ENCODE measurements at places on chromosomes 12 and 14.

DNA sequence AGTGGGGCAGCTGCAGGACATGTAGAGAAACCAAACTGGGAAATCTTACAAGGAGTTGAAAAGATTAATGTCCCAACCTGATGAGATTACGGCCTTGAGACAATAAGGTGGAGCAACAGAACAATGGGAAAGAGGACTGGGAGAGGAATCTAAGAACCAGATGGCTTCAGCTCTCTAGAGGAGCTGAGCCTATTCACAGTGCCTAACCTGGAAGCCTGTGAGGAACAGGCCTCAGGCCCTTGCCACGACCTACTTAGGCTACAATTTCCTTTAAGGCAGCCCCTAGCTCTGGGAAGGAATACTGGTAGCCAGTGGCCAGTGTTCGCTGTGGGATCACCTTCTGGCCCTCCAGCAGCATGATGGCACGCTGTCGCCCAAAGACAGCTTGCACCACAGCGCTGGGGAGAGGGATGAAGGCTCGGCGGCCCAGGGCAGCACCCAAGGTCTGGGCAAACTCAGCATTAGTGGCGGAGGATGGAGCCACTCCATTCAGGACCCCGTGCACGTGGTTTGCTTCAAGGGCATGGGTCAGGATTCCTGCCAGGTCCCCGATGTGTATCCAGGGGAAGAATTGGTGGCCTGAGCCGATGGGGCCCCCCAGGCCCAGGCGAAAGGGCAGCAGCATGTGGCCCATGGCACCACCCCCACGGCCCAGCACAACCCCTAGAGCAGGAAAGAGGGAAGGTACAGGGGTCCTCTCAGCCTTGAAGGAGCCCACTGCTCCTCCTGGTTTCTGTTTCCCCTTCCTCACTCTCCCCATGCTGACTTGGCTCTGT is 2.6 kb downstream of the SDR39U1 start:
- DNase-seq, result no peak

DNA sequence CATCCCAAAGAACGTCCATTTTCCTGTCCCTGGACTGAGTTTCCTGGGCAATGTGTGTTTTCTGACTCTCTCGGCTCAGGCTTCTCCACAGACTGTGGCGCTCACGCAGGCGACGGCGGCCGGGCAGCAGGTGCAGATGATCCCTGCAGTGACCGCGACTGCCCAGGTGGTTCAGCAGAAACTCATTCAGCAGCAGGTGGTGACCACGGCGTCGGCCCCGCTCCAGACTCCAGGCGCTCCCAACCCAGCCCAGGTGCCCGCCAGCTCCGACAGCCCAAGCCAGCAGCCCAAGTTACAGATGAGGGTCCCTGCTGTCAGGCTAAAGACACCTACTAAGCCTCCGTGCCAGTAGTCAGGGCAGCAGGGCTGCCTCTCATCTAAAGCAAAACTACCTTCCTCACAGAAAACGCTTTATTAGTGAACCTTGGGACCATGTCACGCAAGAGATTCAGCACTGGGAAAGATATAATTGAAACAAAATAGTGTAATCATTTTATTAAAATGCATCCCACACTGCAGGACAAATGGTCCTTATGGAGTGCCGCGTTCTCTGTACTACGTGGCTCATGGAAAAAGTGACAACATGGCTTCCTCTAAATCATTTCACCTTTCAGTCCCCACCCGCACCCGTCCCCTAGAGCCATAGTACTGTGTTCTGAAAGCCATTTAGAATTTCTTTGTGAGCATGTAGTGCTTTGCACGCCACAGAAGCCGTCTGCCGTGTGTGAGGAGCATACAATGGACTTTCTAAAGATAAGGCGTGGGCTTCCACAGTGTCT is 66.6 kb downstream of the DDX51 start:
- DNase-seq, result no peak

DNA sequence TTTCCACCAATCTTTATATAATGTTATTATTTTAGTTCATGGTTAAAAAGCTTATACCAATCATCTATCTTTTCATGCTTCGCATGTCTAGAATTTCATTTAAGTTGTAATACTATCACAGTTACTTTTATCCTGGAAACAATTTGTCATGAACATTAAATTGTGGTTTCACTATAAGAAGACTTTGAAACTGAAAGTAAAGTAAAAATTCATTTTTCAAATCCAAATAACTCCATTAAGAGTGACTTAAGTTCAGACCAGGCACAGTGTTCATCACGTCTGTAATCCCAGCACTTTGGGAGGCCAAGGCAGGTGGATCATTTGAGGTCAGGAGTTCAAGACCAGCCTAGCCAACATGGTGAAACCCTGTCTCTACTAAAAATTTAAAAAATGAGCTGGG is 12.4 kb downstream of the ESR2 start:
- DNase-seq, result no peak

DNA sequence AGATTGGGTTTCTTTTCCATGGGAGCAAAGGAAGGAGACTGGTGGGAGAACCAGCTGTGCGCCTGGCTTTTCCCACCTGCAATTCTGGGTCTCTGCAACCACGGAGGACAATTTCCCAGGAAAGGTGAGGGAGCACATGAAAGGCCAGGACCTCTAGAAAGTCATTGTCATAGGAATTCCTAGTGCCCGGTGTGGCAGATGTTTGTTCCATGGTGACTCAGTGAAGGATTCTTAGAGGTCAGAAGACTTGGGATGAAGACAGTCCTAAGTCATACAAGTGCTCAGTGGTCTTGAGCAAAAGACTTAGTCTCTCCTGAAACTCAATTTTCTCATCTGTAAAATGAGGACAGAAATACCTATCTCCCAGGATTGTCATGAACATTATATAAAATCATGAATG is 51.3 kb downstream of the KCNA5 start:
- no peak for DNase-seq

GRCh38 chr14:54623279-54624004 is 56.5 kb downstream of the SAMD4A start:
- no peak for DNase-seq

- DNase-seq, result no peak
These were observed 13.9 kb upstream of the ATP2A2 start for GRCh38 chr12:110266980-110267620.

GRCh38 chr12:88299567-88300101 is 157.5 kb downstream of the TMTC3 start:
- peak; percentile 48 for DNase-seq

DNA sequence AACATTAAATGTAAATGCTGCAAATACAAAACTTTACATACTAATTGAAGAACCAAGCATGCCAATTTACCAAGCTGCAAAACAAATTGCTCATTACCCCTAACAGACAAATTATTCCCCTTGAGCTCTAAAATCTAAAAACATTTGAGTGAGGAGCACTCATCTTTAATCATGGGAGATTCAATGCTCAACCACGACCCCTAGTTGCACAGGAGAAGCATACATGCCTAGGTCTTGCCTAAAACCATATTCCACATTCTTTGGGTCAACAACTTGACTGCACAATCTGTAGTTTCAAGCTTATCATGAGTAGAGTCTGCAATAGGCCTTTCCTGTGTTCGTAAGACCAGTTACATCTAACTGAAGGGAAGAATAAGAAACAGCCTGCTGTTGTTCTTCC is 69.7 kb downstream of the MGAT4C start:
- DNase-seq, result peak; percentile 70

DNA sequence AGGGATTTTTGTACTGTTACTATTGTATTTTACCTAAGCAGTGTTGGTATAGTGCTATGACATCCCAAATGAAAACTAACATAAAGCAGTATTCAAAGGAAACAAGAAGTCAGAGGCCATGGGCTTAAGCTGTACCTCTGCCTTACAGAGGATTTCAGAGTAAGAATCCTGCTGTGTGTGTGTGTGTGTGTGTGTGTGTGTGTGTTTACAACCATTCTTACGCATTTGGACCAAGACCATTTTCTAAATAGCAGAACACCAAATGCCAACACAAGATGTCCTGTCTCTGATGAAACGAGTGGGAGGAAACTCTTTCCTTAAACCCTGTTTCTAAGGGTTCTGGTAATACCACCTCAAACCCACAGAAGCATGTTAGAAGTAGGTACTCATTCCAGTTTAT is 64.4 kb downstream of the PPP1R36 start:
- DNase-seq, result no peak

DNA sequence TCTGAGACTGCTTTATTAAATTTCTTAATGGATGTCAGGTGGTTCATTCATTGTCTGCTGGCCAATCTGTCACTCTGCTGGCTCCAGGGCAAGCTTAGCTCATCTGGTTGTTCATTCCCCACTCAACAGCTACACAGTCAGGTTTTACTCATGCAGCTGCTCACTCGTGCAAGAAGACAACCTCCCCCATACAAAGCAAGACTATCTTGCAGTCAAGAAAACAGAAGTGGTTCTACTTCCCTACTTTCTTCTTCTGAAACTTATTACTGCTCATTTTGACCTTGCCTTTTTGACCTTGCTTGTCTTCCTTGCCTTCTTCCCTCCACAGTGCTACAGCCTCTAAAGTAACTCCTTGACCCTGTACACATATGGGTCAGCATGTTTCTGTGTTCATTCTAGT is 277.9 kb downstream of the SSPN start:
- DNase-seq, result no peak

DNA sequence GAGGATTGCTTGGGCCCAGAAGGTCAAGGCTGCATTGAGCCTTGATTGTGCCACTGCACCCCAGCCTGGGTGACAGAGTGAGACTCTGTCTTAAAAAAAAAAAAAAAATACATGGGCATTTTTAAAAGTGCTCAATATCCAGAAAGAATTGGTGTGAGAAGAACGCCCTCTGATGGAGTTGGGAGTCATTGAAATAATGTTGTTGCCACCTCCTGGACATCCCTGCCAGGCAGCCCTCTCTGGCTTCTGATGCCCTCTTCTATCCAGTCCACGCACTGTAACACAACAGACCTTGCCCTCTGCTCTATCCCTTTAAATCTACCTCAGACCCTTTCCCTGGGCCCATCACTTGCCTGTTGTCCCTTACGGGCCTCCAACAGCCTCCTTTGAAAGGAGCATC is 4.9 kb downstream of the PTGDR start:
- peak; percentile 77 for DNase-seq

GRCh38 chr12:92141591-92142121 is 4.0 kb downstream of the BTG1 start:
- no peak for DNase-seq

- no peak for DNase-seq
These were observed 35.7 kb downstream of the FOXN4 start for GRCh38 chr12:109273354-109273753.

DNA sequence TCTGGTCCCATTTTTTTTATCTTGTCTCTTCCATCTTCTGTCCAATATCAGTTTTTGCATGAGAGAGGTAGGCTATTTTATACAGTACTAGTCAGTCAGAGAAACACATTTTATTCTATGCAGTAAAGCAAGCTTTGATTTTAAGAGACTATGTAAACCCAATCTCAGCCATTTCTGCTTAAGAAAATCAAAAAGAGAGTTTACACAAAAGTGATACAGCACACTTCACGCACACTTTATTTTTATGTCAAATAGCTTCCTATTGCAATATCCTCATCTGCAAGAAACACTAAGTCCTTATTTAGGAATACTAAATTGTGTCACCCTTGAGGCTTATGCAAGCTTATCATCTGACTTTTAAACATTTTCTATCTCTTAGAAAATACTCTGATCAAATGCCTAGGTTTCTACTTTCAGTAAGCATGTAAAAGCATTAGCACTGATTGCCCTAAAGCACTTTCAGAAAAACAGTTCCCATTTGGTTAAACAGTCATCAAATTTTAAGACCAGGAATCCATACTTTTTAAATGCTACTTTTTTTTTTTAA is 78.3 kb downstream of the MED13L start:
- no peak for DNase-seq

GRCh38 chr12:52441320-52441911 is 7.2 kb upstream of the KRT75 start:
- no peak for DNase-seq

DNA sequence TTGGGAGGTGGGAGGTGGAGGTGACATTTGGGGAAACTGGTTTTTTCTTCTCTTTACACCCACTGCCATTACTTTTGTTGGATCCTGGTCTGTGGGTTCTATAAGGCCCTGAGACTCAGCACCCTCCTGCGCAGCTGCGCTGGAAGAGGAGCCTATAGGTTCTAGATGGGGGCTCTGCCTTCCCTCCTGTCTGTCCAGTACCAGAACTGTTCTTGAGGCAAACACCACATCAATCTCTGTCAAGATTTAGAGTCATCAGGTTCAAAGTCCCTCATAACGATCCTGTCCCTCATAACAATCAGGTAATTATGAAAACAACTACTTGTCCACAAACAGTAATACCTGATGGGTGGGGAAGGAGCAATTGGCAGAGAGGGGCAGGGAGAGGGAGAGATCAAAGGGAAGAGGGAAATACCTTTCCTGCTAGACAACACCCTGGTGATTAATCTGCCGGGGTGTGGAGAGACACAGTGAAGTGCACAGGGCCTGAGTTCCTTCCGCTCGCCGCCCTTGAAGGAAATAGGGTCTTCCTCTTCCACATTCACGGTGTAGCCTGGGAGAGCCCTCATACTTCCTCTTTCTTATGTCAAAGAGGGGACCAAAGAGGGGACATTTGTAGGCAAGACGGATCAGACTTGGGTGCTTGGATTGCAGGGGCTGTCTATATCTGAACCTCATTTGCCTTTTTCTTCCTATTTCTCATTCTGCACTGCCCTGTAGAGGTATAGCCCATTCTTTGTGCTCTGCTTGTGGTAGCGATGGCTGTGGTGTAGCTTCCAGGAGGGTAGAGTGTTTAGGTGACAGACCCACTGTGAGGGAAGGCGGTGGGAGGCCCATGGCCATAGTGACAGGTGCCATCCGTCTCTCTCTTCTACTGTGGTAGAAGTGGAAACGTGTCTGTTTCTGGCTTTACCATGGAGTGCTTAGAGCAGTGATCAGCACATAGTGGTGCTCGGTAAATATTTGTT is 12.6 kb downstream of the GPRC5A start:
- DNase-seq, result no peak

GRCh38 chr14:25032092-25032784 is 17.7 kb downstream of the STXBP6 start:
- DNase-seq, result peak; percentile 56

DNA sequence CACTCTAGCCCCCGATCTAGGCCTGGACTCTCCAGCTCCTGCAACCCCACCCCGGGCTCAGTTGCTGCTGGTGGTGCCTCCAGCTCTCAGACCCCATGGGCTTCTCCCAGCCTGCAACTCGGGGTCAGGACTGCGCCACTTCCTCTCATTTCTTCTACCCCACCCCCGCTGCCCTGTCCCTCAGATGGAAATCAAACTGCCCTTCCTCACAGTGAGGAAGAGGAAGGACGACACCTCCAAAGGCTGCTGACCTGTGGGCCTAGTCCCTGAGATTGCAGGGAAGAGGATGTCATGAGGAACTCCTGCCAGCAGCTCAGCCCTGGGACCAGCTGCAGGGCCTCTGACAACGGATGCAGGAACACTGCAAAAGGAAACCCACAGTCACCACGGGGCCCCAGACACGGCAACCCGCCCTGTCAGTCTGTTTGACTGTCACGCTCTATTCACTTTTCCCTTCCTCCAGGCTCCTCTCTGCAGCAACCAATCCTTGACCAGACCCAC is 29.3 kb upstream of the PNMA1 start:
- no peak for DNase-seq

- DNase-seq, result no peak
These were observed 31.8 kb upstream of the LRRC10 start for GRCh38 chr12:69642531-69642930.

- no peak for DNase-seq
These were observed 132.1 kb upstream of the SYT1 start for GRCh38 chr12:78732481-78732880.

GRCh38 chr12:57836442-57837375 is 9.8 kb downstream of the CTDSP2 start:
- DNase-seq, result peak; percentile 47

- DNase-seq, result no peak
These were observed 87.1 kb downstream of the GPR135 start for GRCh38 chr14:59377991-59378601.
